Muscle of arm (tissue), 14 donors: ENCODE measurements at places on chromosomes 5 and 9.

DNA sequence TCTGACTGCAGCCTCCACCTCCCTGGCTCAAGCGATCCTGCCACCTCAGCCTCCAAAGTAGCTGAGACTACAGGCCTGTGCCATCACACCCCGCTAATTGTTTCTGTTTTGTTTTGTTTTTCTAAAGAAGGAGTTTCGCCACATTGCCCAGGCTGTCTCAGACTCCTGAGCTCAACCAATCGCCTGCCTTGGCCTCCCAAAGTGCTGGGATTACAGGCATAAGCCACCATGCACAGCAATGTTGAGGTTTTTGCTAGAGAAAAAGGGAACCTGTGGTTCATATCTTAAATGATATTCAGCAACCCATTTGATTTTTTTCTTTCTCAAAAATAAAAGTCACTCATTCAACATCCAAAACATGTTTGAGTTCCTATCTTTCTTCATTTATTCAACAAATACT, 20.4 kb upstream of the DELE1 start:
- no peak for DNase-seq

DNA sequence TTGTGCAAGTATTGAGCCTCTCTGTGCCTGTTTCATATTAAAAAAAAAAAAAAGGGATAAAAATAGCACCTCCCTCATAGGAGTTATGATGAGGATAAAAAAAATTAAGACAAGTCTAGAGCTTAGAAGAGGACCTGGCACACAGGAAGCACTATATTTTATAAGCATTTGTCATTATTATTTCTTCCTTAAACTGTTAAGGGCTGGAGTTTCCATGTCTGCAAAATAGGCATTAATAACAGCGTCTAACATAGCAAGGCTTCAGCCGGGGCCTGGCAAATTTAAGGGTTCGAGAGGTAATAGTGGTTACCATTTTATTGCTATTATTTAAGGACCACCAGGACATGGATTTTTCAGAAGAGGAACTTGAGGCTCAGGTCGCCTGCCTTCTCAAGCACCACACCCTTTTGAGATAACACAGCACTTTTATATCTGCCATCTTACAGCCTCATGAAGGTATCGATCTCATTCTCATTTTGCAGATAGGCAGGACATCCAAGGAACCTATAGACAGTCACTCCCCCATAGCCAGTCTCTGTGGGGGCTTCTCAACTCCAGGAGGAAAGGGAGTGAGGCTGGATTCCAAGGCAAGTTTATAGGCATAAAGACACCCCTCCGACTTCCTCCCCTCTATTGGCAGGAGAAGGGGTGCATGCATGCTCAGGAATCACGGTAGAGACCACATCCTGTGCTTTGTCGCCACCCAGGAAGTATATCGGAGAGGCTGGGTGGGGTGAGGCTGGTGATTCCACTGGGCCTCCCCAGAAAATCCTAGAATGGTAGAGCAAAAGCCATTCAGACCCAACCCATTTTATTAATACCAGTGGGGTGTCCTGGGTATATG, 2.4 kb downstream of the ANXA6 start:
- DNase-seq, result no peak

GRCh38 chr5:78162253-78162862, 132.1 kb downstream of the AP3B1 start:
- DNase-seq, result peak; percentile 7

GRCh38 chr9:103407260-103407659, 412.1 kb downstream of the CYLC2 start:
- DNase-seq, result no peak

DNA sequence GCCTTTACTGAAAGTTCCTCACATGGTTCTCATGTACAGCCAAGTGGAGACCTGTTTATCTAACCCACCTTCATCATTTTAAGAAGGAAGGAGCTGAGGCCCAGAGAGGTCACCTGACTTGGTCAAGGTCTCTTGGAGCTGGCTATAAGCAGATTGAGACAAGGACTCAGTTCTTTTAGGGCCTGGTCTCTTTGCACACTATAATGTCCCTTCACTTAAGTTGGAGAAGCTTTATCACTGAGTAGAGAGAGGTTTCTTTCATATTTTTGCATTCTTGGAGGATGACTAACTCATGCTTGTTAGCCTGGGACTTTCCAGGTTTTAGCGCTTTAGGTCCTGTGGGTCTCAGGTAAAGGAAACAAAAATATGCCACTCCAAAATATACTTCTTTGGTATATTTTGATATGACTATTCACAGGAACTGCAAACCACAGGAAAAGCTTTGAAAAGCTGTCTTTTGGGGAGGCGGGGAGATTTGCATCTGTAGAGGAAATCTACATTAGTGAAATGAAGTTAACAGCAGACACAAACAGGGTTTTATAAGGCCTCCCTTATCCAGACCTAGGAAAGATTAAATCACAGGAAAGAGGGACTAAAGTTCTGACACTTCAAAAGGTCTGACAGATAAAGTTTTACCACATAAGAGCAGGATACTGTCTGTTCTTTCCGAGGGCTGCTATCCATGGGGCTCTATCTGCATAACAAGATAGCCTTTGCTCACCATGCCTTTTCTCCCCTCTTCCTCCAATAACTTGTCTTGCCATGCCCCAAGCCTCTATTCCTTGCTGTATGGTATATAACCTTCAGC, 95.8 kb upstream of the ANKRD55 start:
- no peak for DNase-seq

DNA sequence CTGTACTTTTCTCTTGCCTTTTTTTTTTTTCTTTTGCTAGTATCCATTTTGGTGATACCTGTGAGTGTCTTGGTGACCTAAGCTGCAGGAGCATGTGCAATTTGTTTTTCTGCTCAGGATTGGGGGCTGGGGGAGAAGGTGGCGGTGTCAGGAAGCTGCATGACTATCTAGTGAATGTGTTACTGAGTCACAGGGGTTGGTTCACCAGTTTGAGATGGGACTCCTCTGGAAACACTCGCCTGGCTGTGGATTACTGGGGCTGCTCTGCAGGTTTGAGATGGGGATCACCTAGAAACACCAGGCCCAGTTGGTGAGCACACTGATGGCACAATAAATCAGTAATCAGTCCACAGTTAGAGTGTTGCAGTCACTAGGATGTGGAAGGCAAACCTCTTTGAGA, 447.9 kb downstream of the SPATA31D1 start:
- DNase-seq, result no peak
